ENCODE measurements at places on chromosomes 2 and 18.

DNA sequence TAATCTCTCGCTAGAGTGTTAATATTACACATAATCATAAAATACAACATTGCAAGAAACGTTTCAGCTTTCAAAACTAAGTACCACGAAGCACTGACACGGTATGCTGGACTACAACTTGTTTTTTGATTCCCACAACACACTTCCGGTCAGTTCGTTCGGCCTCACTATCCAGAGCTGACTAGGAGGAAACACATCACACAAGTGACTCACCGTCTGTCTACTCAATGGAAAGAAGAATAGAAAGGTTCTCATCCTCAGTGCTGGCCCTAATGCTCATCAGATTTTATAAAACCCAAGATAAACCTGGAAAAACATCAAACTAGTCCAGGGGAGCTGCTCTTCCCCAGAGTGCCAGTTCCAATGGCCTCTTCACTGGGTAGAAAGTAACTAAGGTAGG is 42.9 kb downstream of the ZNF385B start:
- DNase-seq: peak; percentile 17

GRCh38 chr2:103401621-103402020 is 639.8 kb downstream of the TMEM182 start:
- DNase-seq: peak; percentile 61

DNA sequence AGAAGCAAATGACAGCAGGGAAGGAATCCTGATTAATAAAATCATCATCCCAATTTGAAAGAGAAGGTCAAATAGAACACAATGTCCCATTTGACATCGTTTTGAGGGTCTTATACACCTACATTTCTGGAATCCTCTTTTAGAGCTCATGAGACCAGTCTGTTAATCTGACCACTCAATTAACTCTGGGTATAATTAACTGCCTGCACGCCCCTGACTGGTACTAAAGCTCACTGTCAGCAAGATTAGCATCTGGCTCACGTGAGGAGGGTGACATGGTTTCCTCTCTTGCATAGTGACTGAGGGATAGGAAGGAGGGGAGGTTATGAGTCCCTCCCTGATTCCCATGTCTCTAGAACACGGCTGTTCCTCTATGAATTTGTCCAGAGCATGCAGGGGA is 124.3 kb downstream of the ICOS start:
- DNase-seq: no peak

DNA sequence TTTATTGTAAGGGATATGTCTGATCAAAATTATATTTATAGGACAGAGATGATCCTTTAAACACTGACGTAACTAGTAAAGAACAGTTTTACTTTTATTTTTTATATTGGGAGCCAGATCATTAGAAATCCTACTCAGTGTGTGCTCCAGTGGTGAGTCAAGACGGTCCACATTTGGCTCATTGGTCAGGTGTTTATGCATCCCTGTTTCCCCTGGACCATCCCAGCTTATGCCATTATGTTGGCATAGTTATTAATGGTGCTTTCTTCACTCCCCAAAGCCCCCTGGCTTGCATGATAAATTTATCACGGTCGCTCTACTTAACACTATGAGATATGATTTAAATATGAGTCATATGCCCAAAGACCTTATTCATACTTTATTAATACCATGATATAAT is 293.4 kb downstream of the XIRP2 start:
- no peak for DNase-seq

DNA sequence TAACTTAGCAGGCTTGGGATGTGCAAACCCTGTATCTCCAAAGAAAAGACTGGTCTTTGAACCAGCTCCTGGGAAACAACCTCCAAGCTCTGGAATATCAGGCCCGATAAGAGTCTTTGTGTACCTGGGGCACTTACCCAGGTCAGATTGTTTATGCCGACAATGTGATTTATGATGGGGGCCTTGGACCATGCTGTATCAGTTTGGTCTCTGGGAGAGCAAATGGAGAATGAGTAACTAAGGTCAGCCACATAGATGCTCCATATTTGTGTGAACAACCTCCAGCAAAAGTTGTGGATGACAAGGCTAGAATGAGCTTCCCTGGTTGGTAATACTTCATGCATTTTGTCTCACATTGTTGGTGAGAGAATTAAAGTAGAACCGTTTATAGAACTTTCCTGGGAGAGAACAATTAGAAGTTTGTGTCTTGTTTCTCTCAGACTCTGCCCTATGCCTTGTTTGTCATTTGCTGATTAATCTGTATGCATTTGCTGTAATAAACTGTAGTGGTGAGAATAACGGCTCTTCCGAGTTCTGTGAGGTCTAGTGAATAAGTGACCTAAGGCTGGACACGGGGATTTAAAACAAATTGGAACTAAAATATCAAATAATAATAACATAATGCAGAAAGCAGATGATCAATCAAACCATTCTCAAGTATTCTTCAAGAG is 259.1 kb downstream of the XIRP2 start:
- no peak for DNase-seq

DNA sequence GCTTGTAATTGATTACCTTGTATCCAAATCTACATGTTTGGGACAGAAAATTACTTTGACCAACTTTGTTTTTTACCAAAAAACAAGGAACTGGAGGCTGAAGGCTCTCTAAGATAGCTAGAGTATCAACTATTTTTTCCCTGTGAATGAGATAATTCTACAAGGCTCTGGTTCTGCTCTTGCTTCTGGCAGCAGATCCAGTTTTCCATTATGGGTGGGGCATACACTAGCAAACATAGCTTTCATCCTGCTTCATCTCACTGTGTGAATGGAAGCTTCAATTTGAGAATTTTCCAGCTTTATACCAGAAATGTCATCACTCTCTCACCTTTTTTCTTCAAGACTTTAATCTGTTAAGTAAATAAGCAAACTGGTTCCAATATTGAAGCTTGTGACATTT is 249.7 kb downstream of the RPRM start:
- DNase-seq: no peak

DNA sequence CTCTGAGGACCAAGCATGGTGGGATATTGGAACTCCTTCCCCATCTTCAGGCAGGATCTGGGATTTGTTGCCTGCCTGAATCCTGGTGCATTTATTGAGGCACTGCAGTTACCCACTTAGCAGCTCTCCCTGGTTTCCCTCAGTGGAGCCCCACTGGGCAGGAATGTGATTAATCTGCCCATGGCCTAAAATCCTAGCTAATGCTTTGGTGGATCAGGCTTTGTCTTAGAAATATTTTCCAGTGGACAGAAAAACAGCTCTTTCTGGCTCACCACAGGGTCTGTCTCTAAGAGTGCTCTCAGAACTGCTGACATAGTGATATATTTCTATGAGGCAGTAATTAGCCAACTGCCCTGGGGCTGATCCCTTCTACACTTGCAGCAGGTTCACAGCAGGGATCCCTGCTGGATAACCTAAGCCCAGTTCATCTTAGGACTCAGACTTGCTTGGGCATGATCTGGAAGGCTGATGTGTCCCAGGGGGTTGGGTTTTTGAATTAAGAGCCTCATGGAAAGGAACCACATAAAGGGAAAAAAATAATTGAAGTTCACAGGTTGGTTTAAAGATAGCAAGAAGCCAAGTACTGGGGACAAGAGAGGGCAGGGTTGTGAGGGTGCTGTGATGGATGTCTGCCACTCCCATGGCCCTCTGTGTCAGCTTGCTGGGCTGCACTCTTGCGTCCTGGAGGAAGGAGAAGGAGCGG is 44.3 kb upstream of the ZDBF2 start:
- no peak for DNase-seq

DNA sequence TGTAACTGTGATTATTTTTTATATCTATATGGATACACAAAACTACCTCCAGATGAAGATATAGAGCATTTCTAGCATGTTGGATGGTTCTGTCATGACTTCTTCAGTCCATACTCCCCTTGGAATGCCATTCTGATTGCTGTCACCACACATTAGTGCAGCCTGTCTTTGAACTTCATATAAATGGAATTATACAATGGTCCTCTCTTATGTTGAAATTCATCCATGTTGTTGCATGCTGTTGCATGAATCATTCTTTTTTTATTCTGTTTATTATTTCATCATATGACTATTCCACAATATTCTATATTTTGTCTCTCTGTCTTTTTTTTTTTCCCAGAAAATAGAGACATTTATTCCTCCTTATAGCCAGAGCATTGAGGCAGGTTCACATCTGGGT is 74.1 kb downstream of the OSBPL6 start:
- no peak for DNase-seq

- no peak for DNase-seq
These were observed 70.0 kb downstream of the SLC25A12 start for GRCh38 chr2:171824086-171824485.

GRCh38 chr2:37226863-37227262 is 4.5 kb downstream of the CEBPZ start:
- no peak for DNase-seq

GRCh38 chr18:27184115-27185024 is 738 bp downstream of the CHST9 start:
- DNase-seq: peak; percentile 38

DNA sequence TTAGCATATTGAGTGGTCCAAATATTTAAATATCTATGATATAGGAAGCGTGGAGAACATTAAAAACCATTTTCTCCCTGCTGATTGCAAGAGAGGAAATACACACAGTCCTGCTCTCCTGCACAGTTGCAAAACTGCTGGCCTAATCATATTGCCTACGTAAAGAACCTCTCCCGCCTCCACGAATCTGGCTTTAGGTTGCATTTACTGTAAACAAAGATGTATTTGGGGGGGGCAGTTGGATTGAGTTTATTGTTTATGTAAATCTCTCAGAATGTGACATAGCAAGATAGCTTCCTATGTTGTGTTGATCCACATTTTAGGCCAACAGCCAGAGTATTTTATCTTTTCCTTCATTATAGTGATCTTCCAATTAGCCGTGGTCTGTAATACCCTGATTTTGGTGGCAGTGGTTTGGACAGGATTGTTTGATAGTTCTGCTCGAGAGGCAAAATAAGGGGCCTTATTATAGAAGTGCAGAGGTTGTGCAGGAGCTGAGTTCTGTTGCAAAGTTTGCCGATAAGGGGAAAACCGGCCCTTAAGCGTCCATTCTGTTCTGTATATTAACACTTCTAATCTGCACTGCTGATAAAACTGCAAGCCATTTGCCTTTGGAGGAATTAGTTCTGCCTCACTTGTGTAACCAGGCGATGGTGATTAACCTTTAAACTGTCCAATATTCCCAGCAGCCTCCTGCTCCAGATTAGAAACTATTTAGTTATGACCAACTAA is 101.6 kb upstream of the SIX3 start:
- DNase-seq: no peak

DNA sequence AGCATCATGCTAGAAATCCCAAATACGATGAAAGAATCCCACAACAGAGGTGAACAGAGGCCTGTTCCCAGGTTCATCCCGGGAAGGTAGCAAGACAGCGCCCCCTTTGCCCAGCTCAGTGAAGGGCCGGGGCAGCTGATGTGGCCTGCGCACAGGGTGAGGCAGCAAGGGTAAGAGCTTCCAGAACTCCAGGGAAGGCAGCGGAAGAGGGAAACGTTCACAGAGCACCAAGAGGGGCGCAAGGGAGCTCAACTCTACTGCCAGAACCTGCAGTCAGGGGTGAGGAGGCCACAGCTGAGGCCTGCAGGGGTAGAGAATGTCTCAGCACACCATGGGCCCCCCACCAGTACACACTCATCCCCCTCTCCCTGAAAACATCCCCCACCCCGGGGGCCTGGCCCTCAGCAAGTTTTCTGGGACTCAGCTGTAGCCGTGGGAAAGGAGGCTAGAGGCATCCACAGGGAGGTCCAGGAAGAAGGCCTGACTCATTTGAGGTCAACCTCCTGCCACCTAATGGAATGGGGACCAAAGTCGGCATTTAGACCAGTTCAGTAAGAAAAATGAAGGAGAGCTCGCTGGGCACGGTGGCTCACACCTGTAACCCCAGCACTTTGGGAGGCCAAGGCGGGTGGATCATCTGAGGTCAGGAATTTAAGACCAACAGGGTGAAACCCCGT is 95.6 kb upstream of the ASAP2 start:
- DNase-seq: peak; percentile 32

DNA sequence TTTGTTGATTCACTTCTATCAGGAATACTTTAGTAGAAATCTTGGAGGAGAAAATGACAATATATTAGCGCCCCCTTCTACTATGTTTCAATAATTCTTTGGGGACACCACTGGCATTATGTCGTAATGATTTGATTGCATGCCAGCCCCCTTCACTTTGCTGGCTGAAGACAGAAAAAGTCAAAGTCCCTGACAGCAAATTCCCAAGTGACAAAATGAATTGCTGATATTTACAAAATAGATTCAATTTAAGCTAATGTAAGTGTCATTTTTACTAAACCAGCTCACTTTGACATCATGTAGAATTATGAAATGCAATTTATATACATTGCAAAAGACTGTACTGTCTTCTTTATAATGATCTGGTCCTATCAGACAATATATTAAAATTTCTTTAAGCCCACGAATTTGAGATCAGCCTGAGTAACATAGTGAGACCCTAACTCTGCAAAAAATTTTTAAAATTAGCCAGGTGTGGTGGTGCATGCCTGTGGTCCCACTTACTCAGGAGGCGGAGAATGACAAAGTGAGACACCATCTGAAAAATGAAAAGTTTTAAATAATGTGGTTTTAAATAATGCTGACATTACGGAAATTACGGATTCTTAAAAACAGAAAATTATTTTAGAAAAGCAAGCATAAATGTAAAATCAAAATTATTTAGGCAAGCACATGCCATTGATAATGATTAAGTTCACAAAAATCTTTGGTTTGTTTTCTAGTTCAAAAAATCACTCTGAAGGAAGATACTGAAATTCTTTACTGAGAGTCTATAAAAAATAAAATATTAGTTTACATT is 520.1 kb upstream of the PKDCC start:
- DNase-seq: no peak

GRCh38 chr2:236674238-236674637 is 104.6 kb downstream of the ACKR3 start:
- DNase-seq: no peak

- DNase-seq: no peak
These were observed 11.5 kb upstream of the FEZ2 start for GRCh38 chr2:36609507-36609906.

DNA sequence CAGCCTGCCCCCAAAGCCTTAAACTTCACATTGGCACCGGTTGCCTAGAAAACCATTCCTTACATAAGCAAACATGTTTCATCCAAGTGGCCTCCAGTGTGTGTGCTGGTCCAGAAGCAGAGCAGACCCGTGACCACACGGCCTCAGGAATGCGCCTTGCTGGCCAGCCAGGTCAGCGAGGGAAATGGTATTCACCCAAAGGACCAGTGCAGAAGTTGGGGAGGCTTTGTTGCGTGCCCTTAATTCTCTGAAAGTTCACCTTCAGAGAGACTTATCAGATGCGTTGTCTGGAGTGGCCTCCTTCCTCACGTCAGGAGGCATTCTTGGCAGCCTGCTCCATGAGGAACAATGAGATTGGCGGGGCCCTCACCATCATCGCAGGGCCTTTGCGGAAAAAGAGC is 25.9 kb downstream of the NRP2 start:
- peak; percentile 16 for DNase-seq

GRCh38 chr18:34258176-34258575 is 33.5 kb upstream of the NOL4 start:
- DNase-seq: no peak

GRCh38 chr2:113894156-113894743 is 4.4 kb downstream of the ACTR3 start:
- DNase-seq: peak; percentile 28

GRCh38 chr2:25215948-25216679 is 47.7 kb upstream of the POMC start:
- DNase-seq: peak; percentile 31
